Activated naive CD4-positive, alpha-beta T cell (primary cell): ENCODE measurements at places on chromosomes 1 and 21.

GRCh38 chr21:33395891-33396331, 7.3 kb upstream of the IFNGR2 start:
- no peak for DNase-seq

DNA sequence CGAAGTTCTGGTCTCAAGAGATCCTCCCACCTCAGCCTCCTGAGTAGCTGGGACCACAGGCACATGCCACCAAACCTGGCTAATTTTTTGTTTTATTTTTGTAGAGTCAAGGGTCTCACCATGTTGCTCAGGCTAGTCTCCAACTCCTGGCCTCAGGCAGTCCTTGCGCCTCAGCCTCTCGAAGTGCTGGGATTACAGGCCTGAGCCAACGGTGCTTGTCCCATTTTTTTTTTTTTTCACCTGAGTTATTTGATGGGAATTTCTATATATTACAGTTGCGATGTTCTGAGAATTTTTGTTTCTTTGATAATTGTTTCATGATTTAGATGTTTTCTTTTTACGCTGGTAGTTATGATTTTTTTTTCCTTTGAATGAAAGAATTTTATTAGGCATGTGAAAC, 2.5 kb downstream of the RABGAP1L start:
- no peak for DNase-seq

DNA sequence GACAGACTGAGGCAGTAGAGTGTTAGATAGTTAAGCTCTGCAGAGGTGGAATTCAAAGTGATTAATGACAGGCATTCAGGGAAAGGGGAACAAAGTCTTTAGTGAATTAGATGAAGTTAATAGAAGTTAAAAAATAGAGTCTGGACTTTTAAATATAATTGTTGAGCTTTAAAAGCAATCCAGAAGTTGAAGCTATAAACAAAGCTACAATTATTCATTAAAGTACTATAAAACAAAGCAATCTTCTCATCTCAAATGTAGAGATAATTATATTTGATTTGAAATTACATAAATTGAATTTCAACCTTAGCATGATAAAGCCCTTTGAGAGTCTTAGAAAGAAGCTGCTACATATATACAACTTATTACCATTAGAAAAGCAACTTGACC, 710.6 kb downstream of the MRPL39 start:
- DNase-seq = no peak

GRCh38 chr1:39136638-39137037, 67.9 kb upstream of the MACF1 start:
- DNase-seq = no peak

DNA sequence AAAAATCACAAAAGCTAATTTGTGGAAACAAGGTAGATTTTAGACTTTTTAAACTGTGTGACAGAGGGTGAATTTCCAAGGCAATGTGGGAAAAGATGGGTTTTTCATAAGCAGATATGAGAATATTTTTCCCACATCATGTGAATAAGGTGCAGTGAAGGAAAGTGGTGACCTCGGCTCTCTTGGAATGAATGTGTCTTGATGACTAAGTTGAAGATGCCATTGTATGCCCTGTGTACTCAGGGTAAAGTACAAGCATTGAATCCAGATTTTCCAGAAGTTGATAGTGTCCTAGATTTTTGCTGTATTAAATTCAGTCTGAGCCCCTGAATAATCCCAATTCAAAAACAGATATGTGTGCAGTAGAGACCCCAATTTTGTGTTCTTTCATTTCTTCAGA, 442.6 kb upstream of the ADGRL2 start:
- no peak for DNase-seq

- no peak for DNase-seq
These were observed 8.3 kb downstream of the FRRS1 start for GRCh38 chr1:99758073-99758511.

DNA sequence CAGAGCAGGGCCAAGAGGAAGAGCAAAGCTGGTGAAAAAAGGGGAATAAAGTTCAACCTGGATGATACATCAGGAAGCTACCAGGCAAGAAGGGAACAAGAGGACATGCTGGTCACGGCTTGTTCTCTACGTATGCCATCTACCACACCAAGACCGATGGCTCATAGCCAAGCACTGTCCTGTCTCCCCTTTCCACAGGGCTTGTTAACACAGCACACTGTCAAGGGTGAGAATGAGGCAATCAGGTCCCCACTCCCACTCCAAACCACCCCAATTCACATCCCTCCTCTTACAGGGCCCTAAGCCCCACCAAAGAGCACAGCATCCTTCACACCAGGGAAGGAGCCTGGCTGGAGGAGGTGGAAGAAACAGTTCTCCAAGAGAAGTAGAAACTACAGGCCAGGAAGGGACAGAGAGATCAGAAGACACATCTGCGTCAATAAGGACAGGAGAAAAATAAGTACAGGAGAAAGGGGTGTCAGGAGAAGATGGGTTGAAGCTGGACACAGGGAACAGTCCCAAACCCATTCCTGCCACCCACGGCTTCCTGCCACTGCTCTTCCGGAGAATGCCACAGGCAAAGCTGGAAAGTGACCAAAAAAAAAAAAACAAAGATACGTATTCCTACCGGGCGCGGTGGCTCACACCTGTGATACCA, 923 bp upstream of the SHC1 start:
- no peak for DNase-seq

DNA sequence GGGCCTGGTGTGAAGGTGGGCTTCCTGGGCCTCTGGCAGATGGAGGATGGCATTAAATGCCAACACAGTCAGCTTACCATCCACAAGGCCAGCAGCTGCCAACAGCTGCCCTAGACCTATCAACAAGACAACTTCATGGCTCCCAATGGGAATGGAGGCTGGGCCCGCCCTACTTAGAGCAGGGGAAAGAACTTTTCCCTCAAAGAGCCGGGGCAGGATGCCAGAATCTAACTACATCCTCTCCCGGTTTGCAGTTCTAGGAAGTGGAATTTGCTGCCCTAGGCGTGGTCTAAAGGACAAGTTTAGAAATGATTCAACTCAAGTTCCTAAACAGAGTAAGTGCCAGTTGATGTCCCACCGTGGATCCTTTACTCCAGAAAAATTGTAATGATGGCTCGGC, 13.1 kb downstream of the ICMT start:
- no peak for DNase-seq

GRCh38 chr21:23936224-23936623, 1671.1 kb downstream of the MRPL39 start:
- DNase-seq = no peak

DNA sequence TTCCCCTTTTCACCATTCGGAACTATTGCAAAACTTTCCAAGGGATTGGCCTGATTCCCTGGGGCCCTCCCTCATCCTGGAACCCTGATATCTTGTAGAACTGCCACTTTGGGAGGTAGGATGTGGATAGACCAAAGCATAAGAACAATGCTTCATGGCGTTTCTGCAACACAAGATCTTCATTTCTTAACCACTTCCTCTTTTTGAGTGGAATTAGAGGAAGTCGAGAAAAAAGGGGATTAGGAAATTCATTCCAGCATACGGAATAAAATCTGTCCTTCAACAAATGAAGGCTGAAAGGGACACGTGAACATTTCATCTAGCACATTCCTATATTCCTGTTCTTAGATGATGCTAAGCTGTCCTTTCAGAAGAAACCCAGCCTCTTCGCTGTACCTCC, 149.3 kb downstream of the HUNK start:
- no peak for DNase-seq

GRCh38 chr1:226626577-226626956, 78.0 kb downstream of the STUM start:
- peak; percentile 61 for DNase-seq

DNA sequence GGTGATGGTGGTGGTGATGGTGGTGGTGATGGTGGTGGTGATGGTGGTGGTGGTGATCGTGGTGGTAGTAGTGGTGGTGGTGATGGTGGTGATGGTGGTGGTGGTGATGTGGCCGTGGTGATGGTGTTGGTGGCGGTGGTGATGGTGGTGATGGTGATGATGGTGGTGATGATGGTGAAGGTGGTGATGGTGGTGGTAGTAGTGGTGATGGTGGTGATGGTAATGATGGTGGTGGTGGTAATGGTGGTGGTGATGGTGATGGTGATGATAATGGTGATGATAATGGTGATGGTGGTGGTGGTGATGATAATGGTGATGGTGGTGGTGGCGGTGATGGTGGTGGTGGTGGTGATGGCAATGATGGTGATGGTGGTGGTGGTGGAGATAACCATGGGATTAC, 6.8 kb upstream of the COL6A2 start:
- DNase-seq = no peak

- no peak for DNase-seq
These were observed at the start of gene GBP3 for GRCh38 chr1:89022167-89022959. GBP3 (minus strand) TSS chr1:89022866; CDS start chr1:89020721, 2,145 bp downstream.

GRCh38 chr1:175399795-175400194, 207.2 kb upstream of the KIAA0040 start:
- DNase-seq = no peak

DNA sequence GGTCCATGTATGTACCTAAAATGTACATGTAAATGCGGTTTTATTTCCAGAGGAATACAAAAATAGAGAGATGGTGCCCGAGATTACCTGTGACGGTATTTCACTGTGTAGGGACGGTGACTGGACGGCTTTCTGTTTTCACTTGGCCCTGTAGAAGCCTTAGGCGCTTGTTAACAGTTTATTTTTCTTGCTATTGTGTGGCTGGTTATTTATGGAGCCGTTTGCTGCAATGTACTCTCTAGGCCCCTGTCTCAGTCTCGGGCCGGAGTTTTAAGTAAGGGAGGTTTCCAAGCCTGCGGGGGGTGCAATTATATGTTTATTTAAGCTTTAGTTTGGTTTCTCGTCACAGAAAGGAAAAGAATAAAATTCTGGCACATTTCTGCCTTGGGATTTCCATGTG, 413 bp downstream of the EFCAB7 start:
- DNase-seq = no peak

DNA sequence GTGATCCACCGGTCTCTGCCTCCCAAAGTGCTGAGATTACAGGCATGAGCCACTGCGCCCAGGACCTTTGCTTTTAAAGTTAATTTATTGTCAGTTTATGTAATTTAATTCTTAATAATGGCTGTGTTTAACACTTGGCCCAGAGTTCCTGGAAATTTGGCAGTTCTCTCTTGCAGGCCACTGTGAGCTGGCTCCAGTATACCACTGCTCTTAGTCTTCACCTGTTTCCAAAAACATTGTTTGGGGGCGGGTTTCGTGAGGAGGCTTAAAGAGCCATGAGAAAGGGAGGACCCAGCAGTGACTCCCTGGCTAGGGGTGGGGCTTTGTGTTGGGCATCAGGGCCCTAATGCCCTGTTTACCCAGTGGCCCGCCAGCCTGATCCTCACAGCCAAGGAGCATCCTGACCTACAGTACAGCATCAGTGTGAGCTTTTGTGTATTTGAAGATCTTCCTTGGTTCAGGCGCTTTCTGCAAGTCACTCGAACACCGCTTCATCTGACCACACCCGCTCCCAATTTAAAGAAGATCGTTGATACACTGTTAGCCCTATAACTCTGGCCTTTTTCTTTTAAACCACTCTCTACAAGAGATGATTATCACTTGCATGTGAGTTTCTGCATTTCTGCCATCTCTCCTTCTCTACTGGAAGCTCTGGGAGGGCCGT, 12.0 kb upstream of the BGLAP start:
- no peak for DNase-seq

GRCh38 chr1:16164213-16165072, 8.6 kb upstream of the EPHA2 start:
- DNase-seq = no peak

DNA sequence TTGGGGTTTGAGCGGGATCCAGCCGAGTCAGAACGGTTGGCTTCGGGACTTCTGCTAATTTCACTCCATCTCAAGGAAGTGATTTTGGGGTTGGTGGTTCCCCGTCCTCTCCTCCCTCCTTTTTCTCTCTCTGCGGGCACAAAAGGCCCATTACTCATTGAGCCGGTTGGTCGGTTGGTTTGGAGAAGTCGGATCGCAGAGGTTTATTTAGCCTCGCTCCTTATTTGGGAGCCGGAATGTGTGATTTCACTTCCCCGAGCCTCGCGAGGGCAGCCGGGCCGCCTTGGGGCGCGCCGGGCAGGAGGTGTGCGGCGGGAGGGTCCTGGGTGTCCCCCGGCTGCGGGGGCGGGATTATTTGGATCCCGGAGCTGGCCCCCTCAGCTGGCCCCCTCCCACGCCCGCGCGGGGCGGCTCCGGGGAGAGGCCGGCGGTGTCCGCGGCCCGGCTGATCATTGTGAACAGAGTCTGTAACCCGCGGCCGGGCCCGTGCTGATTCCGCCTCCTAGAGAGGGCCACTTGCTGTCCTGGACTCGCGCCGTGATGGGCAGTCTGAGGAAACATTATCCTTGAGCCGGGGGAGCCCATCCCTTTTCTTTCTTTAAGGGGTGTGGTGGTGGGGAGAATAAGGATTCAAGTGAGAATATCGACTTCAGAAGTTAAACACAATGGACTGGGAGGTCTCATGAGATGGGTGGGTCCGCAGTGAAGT, 1.2 kb downstream of the MAPKAPK2 start:
- no peak for DNase-seq

DNA sequence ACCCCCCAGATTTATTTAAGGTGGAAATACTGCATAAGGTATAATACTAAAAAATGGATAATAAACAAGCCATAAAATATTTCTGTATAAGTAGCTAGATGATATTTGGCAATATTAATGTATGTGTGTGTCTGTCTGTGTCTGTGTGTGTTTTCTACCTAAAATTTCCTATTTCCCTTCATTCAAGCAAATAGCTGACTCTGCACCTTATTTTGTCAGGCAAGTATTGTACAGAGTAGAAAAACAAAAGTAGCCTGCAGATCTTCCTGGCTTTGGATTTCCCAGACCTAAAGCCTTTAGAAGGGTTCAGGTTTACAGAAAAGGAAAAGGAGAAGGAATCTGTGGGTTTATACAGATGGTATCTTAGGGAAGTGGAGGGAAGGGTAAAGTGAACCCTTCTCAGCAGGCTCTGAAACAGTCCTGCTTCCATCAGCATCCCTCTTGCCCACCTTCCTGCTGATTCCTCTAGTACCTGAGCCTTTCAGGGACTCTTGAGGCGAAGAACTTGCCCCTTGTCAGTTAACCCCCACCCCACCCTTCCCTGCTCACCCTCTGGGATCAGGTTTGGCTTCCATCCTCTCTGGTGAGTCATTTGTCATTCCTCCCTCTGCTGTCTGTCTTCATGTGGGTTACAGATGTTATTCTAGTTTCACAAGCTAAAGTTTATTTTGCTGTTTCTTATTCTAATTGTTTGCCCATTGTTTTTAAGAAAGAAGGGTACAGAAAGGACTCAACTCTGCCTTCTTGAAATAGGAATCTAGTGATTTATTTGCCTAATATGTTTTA, 21.7 kb upstream of the RGS16 start:
- no peak for DNase-seq

- peak; percentile 37 for DNase-seq
These were observed at the start of gene CHRNB2 for GRCh38 chr1:154567386-154568156. CHRNB2 (plus strand) TSS chr1:154567778; CDS start chr1:154568045, 267 bp downstream.

- DNase-seq = no peak
These were observed 764.4 kb downstream of the ADGRL2 start for GRCh38 chr1:82565146-82565545.
